NCI-H1105 (cell line): ENCODE measurements at places on chromosomes 12 and 14.

- DNase-seq, result no peak
These were observed 29.4 kb upstream of the LRP1-AS start for GRCh38 chr12:57176846-57177245.

- DNase-seq, result peak; percentile 74
These were observed 67.2 kb downstream of the NOS1 start for GRCh38 chr12:117294189-117294603.

DNA sequence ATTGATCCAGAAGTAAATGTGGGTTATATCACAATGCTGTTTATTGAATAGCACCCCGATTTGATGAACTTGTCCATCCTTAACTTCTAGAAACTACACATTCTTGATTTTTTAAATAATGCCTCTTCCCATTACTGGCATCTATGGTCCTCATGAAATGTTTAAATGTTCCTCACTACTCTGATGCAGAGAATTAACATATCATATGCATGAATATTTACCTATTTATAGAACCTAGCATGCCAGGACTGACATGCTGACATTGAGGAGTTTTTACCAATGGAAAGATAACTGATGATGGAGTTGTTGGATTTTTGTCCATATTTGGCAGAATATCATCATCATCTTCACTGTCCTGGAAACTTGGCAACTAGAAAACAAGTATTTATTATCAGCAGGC, 42.8 kb downstream of the MIS18BP1 start:
- no peak for DNase-seq

GRCh38 chr12:29625359-29625953, 128.0 kb upstream of the OVCH1 start:
- no peak for DNase-seq
